ENCODE measurements at places on chromosomes 4 and X. TPM values are rescaled to one million over a fixed set of nuclear protein-coding genes. Genes with fewer than 3 reads are reported as not detected.

The FSTL5 gene
- total RNA-seq, result not detected

The WAS gene
- not detected for total RNA-seq

The IL3RA gene
- not detected for total RNA-seq

The HTATSF1 gene
- 19.4 TPM for total RNA-seq

The ARSD gene
- total RNA-seq, result 6.6 TPM

The GYG2 gene
- total RNA-seq, result 4.0 TPM

The MTTP gene
- not detected for total RNA-seq

The BRS3 gene
- total RNA-seq, result not detected

The BGN gene
- total RNA-seq, result 94.7 TPM

The FGF5 gene
- total RNA-seq, result 19.4 TPM

The RGN gene
- total RNA-seq, result 0.30 TPM

The HPGDS gene
- total RNA-seq, result not detected

The ANKRD50 gene
- 4.4 TPM for total RNA-seq

The DNAJB14 gene
- total RNA-seq, result 14.4 TPM

The NR0B1 gene
- not detected for total RNA-seq

The CPLX1 gene
- not detected for total RNA-seq

The LRP2BP gene
- total RNA-seq, result not detected

The RXFP1 gene
- not detected for total RNA-seq

The ZDHHC15 gene
- total RNA-seq, result not detected

The PPP1R3F gene
- total RNA-seq, result 3.2 TPM

The ATP1B4 gene
- not detected for total RNA-seq

The PLAC8 gene
- not detected for total RNA-seq

The C4orf51 gene
- total RNA-seq, result not detected

The DSPP gene
- total RNA-seq, result not detected

The PLP2 gene
- total RNA-seq, result 139 TPM

The DMP1 gene
- not detected for total RNA-seq

The NCAPG gene
- total RNA-seq, result 75.4 TPM

The KLHL34 gene
- not detected for total RNA-seq

The S100P gene
- total RNA-seq, result not detected

The APLN gene
- 7.2 TPM for total RNA-seq

The PWWP3B gene
- not detected for total RNA-seq

The MEPE gene
- not detected for total RNA-seq

The INTS6L gene
- 2.3 TPM for total RNA-seq

The PCSK1N gene
- 0.72 TPM for total RNA-seq

The KANTR gene
- 4.4 TPM for total RNA-seq

The CXorf49 gene
- total RNA-seq, result not detected

Data from MG63 (cell line).